ENCODE measurements at places on chromosomes 3 and 15.

DNA sequence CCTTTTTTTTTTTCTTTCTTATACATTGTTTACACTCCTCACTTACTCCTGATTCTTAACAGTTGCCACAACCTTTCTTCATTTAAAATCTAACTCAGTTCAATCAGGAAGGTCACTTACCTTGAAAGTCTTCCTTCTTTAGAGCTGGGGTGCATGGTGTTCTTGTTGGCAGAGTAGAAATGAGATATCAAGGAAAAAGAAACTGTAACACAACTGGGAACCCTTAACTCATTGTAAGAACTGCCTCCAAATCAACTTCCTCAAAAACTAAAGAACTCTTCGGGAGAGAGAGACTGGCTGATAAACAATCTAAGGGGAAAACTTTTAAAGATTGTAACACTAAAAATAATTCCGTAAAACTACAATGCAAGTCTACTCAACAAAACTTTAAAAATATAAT lies 1.4 kb upstream of the APPL1 start:
- no peak for DNase-seq

- DNase-seq = peak; percentile 74
These were observed at the start of gene CFAP161 for GRCh38 chr15:81133782-81134461. Gene CFAP161 (plus strand): TSS chr15:81134270. CDS start chr15:81134330, 60 bp downstream.

DNA sequence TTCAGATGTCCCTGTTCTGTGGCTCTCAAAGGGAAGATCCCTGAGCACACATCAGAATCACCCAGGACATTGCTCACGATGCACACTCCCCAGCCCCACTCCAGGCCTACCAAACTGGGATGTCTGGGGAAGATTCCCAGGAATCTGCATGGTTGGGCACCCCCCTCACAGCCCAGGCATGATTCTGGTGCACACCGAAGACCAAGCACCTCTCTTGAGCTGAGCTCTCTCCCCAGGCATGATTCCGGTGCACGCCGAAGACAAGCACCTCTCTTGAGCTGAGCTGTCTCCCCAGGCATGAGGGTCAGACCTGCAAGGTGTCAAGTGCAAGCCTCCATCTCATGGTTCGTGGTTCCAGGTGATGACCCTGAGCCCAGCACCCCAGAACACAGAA lies 112.2 kb upstream of the MEF2A start:
- DNase-seq = no peak

GRCh38 chr15:27418726-27419125 lies 447.7 kb downstream of the GABRG3 start:
- DNase-seq = peak; percentile 4

DNA sequence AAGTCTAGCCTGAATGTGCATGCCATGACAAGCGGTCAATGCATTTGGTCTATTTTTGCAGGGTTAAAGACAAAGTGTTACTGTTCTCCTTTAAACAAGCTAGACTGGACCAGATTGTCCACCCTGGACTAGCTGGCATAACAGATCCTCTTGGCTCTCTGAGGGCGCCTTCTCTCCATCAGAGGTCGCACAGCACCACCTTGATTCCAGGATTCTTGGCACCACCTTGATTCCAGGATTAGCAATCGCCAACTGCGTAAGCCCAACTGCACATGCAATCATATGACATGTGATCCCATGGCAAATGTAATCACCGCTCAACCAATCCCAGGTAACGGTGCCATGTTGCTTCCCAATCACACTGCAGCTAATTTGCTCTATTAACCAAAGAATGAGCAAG lies 98.6 kb downstream of the OXNAD1 start:
- no peak for DNase-seq

DNA sequence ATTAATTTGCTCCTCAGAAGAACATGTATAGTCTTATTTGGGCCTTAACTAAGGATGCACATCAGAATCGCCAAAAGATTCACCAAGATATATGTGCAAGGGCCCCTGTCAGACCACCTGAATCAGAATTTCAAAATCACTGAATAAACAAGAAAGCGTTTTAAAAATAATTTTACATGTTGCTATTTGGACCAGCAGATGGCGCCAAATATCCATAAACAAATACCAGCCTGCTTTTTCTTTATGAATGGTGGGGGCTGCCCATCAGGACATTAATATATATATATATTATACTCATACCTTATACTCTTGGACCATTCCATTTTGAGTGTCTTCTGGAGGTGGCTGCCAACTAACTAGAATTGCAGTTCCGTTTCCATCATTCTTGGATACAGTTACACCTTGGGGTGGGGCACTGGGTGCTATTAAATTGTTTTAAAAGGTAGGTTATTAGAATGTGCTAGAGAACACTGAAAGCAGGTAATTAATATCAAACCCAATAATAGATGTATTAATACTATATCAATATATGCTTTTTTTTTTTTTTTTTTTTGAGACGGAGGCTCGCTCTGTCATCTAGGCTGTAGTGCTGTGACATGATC lies 1108.3 kb downstream of the ROBO1 start:
- peak; percentile 63 for DNase-seq

DNA sequence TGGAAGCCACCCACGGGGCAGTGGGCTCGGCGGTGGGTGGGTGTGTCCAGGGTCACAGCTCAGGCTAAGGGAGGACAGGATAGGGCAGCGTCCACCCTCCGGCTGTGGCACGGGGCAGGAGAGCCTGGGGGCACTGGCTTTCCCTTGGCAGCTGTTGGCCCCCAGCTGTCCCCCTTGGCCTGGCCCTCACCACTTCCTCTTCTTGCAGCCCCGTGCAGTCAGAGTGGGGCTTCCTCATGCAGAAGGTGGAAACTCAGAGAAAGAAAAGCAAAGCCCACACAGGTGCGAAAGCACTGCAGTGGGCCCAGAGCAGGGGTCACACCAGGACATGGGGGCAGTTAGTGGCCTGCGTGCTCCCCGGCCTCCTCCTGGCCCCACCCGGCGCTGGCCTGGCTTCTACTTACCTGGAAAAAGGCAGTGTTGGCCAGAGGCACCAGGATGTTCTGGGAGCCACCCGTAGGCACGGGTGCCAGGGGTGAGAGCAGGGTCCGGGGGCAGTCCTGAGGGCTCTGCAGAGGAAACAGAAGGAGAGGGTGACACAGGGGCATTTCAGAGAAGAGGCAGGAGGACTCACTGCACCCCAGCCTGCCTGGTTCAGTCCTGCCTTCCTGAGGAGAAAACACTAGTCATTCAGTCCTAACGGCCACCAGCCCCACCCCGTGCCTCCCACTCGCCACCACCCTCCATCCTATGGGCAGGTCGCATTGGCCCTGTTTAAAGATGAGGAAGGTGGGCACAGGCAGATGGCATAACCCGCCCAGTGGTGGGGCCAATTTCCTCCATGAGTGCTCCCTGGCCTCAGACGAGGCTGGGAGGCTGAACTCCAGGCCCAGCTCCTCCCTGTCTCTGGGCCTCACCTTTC lies 28.3 kb downstream of the PLXND1 start:
- DNase-seq = no peak

- DNase-seq = no peak
These were observed 6.1 kb downstream of the BCL6 start for GRCh38 chr3:187739094-187739560.

GRCh38 chr3:18442756-18443664 lies 17.9 kb upstream of the SATB1 start:
- DNase-seq = no peak

DNA sequence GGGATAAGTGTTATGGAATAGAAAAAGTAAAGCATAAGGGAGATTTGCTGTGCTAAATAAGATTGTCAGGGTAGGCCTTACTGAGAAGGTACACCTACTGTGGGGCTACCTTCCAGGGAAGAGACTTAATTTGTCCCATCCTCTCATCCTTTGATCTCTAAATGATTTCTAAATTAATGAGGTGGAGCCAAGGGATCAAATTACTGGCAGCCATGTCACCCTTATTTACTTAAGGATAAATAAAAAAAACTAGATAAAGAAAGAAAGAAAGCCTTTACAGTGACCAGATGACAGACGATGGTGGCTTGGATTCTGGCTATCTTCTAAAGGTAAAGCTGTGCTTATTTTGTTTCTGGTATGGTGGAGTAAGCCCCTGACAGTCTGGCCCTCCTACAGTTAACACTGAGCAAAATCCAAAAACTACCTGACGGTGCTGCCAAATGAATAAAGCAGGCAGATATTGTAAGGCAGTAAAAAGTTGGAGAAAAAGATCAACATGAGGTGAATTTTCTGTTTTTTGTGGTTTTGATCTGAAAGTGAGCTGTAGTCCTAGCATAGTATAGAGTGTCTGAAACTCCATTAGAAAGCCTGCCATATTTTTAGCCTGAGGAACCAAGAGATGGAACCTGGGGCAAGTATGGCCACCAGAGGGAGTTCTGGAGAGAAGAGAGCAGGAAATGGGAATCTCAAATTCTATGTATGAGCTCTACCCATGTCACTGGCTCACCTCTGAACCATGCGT lies 285.1 kb upstream of the MANF start:
- DNase-seq = peak; percentile 4

DNA sequence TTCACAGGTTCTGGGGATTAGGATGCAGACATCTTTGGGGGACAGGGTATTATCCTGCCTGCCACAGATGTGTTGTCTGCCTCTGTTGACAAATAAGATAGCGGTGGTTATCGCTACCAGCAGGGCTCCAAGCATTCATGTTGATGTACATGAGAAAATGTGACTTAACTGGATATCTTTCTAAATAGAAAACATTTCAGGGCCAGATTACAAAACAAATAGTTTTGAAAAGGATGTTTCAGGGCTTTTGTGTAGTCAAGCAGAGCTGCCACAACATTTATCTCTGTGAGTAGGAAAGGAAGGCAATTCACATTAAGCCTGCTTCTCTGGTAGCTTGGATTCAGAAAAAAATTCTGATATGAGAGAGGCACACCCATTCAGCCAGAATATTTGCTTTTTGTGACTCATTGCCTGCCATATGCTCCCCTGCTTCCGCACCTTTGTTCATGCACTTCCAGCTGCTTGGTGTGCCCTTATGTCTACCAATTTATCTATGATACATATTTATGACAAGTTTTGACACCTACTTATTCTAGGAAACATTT lies 22.8 kb downstream of the PLS1 start:
- no peak for DNase-seq

DNA sequence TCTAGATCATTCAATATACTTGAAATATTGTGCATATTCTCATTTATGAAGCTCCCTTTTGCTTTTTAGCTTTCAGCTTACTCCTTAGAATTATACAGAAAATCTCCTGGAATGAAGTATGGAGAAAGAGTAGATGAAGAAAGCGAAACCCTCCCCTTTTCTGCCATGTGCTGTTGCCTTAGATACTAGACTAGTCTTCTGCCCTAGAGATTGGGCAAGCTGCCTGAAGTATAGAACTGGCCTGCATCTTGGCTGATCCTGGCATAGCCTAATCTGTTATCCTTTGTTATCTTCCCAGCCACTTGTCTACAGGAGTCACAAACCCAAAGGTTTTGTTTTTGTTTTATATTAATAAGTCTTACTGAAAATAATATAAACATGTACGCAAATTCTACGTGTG lies 138.8 kb downstream of the RBPMS2 start:
- no peak for DNase-seq

DNA sequence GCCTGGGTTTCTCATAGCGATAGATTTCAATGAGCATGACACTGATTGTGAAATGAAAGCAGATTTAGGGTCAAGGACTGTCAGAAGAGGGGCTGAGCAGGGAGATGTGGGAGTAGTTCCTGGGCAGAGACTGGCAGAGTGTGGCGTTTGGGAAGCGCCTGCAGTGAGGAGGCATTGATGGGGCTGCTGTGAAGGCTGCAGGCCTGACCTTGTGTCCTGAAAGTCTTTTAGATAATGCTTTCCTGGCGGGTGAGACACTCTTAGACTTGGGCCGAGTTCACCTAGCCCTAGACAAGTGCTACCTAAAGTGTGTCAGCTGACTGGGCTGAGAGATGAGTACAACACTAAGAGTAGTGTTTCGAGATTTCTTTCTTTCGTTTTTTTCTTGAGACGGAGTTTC lies 20.7 kb downstream of the USP13 start:
- no peak for DNase-seq

GRCh38 chr3:16877505-16877904 lies 7.2 kb upstream of the PLCL2 start:
- DNase-seq = no peak

DNA sequence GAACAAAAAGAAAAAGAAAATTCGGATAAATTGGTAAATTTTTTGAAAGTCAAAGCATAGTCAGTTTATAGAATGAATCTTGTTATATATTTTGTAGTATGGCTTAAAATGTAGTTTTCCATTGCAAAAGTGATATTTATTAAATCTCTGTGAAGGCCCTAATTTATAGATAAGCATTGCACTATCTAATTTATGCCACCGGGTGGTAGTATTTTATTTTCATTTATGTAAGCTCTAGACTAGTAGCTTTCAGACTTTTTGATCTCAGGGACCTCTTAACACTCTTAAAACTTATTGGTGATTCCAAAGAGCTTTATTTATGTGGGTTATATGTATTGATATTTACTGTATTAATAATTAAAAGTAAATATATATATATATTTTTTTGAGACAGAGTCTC lies 133.9 kb upstream of the LRRFIP2 start:
- DNase-seq = peak; percentile 11

DNA sequence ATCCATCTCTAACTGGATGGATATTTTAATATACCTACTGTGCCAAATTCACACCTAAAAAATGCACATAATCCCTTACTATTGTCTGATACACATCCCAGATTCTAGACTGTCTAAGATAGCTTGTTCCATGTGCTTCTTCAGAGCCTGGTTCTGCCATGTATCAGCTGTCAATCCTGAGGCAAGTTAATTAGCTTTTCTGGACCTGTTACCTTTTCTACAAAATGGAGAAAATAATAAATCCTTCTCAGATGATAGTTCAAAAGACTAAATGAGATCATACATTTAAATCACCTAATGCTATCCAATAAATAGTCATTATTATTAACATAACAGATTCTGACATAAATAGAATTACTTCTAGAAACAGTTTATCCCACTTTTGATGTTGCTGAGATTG lies 66.1 kb downstream of the KBTBD12 start:
- no peak for DNase-seq

DNA sequence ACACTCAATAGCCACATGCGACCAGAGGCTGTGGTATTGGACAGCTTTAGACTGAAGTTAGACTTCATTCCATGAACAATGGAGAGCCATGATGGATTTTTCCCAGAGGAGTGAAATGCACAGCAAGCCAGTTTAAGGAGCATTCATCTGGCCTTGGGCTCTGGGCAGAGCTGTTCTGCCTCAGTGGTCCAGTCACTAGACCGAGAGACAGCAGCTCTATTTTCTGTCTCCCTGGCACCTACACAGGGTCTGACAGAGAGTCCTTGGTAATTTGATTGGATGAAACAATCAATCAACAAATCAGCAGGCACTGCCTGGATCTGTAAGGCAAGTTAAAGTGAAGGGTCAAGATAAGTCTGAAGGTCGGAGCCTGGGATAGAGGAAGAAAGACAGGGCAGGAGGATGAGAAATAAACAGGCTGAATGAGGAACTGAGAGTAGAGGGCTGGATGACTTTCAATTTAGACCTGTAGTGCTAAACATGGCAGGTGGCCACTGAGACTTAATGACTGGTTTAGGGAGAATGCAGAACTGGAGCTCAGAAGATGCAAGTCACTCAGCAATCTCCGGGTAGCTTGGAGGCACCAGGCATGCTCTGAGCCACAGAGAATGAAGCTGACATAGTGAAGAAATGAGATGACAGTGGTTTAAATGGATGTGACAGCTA lies 98.5 kb upstream of the SLC25A36 start:
- no peak for DNase-seq

- DNase-seq = no peak
These were observed 39.4 kb upstream of the SMAD3 start for GRCh38 chr15:67025719-67026609.

- DNase-seq = no peak
These were observed 10.2 kb upstream of the MAPK6 start for GRCh38 chr15:52008698-52009434.

Measured in midbrain (tissue), 1 donor.